ENCODE measurements at places on chromosomes 3 and 15.

DNA sequence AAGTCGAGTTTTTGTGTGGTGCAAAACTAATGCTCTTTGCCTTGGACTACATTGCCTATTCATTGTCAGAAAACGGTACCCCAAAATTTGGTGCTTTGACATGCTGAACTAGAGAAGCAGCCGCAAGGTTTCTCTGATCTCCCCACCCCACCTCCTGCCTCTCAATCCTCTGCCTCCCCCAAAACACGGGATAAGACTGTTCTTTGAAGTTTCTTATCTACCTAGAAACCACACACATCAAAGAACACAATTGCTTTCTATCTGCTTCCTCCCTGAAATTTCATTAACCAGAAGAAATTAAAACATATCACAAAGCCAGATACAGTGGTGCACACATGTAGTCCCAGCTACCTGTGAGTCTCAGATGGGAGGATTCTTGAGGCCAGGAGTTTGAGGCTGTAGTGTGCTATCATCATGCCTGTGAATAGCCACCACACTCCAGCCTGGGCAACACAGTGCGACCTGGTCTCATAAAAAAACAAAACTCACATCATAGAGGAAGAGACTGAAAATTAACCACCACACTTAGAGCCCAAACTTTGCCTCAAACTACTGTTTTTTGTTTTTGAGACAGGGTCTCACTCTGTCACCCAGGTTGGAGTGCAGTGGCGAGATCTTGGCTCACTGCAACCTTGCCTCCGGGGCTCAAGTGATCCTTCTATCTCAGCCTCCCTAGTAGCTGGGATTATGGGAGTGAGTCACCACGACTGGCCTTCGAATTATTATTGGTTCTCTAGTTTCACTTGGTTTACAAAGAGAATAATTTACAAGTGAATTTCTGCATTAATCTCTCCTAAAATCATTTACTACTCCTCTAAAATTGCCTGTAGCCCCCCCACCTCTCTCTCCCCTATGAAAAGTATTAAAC, 2.7 kb upstream of the PCNP start:
- no peak for DNase-seq

- no peak for DNase-seq
Measured at GRCh38 chr15:80697075-80697685, 2.1 kb downstream of the ABHD17C start.

DNA sequence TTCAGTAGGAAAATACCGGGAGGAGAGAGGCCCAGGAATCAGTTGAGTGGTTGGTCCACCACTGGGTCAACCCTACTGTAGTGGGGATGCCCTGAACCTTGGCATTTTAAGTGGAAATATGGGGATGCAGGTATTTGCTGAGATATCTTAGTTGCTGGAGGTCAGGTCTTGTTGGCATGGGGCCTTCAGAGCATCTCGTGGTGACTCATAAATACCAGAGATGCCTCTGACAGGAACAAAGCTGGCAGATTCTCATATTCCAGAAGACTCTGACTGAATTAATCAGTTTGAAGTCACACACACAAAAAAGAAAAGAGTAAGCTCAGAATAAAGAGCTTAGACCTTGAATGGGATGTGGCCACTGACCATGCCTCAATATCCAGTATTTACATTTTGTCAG, 91.6 kb downstream of the CACNA2D3 start:
- DNase-seq = no peak

GRCh38 chr3:42492508-42493080, 9.8 kb upstream of the VIPR1 start:
- no peak for DNase-seq

GRCh38 chr3:11494131-11494916, 149.4 kb downstream of the VGLL4 start:
- DNase-seq = no peak

DNA sequence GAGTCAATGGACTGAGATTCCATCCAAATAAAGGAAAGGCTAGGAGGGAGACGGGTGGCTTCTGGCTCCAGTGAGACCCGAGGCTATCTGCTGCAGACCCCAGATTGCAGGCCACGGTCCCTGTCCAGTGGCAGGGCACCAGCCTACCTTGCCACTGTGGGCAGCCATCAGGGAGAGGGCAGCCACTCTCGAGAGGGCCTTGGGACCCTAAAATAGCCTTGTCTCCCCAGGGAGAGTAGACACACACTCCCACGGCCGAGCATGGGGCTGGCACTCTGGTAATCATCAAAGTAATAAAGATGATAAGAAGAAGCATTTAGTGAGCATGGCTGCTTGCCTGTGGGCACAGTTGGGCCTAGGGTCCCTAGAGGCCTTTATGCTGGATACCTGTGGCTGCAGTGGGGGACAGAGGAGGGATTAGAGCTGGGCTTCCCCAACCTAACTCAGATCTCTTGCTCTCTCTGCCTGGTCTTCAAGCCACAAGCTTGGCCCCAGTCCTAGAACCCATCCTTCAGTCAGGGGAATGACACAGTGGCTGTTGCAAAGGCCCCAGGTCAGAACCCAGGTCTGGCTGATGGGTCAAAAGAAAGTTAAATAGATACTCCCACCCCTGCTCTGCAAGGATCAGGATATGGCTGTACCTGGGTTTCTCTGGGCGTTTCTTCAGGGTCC, 9.2 kb upstream of the VIPR1 start:
- no peak for DNase-seq

DNA sequence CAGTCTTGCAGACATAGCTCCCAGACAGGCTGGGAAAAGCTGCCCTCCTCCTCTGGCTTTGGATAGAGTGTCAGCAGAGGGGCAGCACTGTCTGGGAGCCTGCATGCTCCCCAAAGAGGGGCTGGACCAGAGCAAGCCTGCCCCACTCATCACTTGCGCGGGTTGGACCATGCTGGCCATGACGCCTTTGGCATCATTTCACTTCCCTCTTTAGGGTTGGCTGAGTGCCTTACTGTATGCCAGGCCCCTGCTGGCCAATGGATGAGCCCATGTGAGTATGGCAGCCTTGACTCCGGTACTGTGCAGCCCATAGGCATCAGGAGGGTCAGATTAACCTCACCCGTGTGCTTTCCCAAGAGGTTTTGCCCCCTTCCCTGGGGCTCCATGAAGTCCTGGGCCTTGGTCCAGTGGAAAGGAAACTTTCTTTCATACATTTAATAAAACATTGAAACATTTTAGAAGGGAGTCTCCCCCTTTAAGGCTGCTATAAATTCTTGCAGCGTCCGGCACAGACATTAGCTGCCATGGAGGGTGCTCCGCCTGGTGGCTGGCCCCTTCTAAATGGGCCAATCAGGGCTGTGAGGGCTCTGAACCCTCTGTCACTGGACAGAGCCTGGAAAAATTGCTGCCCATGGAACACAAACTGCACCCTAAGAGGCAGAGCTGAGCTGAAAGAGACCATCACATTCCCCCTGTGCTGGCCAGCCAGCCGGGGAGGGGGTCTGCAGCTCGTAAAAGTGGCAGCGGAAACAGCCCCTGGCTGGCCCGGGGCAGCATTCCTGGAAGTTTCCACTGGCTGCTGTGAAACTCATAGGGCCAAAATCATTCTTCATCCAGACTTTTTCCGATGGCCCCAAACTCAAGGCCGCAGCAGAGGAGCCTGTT, 20.8 kb upstream of the DUSP7 start:
- DNase-seq = no peak

GRCh38 chr3:58202917-58203360, 7.8 kb downstream of the DNASE1L3 start:
- DNase-seq = no peak

GRCh38 chr15:81792646-81793045, 253.2 kb downstream of the MEX3B start:
- no peak for DNase-seq

GRCh38 chr3:48798998-48799397, 48.7 kb downstream of the PRKAR2A start:
- DNase-seq = no peak

Measured in stimulated activated CD4-positive, alpha-beta T cell treated with anti-CD3 and anti-CD28 coated beads, Interleukin-4, amount 100 ng/mL, for 1 hour (primary cell).